Activated naive CD4-positive, alpha-beta T cell (primary cell): ENCODE measurements at places on chromosomes 7 and 10.

- DNase-seq, result no peak
Measured at GRCh38 chr10:121527690-121528089, 70.6 kb downstream of the FGFR2 start.

- DNase-seq, result no peak
Measured at GRCh38 chr10:127834791-127835190, 58.0 kb downstream of the CLRN3 start.

DNA sequence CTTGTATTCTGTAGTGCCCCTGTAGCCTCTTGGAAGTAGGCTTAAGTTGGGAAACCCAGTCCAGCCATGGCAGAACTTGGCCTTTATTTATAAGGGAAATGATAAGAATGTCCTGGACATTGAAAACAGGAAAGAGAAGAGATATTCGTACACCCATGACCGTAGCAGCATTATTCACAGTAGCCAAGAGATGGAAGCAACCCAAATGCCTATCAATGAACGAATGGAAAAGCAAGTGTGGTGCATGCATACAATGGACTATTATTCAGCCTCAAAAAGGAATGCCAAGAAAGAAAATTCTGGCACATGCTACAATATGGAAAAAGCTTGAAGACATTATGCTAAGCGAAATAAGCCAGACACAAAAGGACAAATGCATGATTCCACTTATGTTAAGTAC, 315.3 kb downstream of the CXCL12 start:
- no peak for DNase-seq

GRCh38 chr10:10462151-10462941, 555.3 kb upstream of the CELF2 start:
- DNase-seq, result no peak

GRCh38 chr7:118657391-118658005, 433.0 kb downstream of the ANKRD7 start:
- DNase-seq, result no peak

DNA sequence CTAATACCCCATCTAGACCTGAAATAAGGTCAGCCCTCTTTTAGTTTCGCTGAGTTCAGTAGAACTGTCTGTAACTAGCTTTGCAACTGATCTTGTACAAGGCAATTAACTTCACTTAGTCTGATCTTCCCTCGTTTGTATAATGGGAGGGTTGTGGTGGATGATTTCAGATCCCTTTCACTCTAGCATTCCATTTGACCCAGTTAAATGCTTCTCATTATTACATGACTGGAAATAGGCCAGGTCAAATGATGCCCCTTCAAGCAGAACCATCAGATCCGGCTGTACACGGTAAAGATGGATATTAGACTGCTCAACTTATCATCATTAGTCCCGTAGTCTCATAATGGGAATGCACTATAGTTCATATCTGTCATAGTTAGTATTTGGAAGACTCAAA, 1009.0 kb downstream of the LRMDA start:
- DNase-seq, result no peak

GRCh38 chr7:92613720-92614119, 23.5 kb upstream of the FAM133B start:
- DNase-seq, result no peak

DNA sequence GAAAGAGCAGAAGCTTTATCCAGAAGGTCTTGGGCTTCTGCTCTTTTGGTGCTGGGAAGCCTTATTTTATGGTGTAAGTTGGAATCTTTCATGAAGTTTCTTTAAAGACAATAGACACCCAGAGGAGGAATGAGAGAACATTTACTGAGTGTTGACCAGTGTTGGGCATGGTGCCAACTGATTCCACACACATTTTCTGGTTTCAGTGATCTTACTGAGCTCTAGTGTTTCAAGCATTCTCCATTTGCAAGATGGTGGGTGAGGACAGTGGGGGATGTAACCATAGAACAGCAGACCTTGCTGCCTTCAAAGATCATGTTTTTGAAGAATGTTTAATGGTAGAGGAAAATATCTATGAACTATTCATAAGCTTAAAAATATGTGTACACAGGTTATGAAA, 114.6 kb downstream of the LRMDA start:
- no peak for DNase-seq

GRCh38 chr10:99232360-99232999, 3.2 kb downstream of the HPSE2 start:
- DNase-seq, result no peak

DNA sequence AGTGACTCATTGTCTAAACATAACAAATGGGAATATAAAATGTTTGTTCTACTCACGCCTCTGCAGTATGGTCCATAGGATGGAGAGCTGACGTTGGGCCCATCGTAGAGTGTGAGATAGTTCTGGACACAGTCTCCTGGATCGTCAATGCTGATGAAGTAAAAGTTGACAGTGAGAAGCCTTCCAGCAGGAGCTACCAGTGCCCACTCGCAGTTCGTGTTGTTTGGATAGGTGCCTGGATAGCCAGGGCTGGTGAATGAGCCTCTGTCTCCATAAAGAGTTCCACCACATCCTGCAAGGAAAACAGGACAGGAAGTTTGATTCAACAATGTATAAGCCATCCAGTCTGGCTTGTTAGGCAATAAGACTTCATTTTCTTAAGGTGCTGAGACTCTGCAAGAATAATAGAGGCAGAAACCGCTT, 79.6 kb downstream of the OR13A1 start:
- DNase-seq, result no peak

DNA sequence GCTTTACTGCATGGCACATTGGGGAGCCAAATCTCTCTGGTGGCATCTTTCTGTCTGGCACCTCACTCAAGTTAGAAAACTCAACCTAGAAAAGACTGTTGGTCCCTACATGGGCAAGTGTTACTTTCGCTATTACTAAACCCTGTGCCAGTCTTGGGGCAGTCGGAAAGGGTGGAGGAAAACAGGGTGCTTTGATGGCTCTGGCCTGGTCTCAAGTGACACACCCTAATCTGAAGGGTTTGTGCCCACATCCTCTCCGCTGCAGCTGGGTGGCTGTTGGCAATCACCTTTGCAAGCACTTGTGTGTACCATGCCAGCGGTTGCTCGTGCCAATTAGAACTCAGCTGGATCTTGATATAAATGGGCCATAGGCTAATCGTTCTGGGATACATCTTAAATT, 159.8 kb upstream of the ITGB1 start:
- no peak for DNase-seq

DNA sequence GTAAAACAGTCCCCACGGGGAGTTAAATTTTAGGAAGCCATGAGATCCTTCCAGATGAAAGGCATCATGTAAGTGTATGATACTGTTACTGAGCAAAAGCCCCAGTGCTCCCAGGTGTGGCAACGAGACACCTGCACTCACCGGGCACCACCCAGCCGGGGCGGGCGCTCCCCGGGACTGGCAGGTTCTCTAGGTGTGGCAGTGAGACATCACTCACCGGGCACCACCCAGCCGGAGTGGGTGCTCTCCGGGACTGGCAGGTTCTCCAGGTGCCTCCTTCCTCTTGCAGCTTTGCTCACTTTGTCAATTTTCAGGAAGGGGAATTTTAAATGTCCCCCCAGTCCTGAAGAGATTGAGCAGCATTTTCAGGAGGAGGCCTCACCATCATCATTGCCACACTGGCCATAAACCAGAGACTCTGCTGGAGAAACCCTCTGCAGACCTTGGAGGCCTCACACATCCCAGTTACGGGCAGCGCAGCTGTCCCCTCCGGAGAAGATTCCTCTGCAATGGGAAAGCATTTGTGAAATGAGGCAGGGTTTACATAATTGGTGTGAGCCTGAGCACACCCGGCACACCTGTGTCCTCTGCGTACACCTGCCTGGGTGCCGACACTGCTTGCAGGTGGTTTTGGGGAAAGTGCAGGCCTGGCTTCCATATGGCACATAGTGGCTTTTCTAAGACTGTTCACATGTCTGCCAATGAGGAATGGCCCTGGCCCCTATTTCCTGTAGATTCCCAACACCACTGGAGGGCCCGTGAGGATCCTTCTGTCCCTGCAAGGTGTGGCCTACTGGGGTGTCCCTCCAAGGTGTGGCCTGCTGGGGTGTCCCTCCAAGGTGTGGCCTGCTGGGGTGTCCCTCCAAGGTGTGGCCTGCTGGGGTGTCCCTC, 191.4 kb downstream of the EBF3 start:
- DNase-seq, result no peak

DNA sequence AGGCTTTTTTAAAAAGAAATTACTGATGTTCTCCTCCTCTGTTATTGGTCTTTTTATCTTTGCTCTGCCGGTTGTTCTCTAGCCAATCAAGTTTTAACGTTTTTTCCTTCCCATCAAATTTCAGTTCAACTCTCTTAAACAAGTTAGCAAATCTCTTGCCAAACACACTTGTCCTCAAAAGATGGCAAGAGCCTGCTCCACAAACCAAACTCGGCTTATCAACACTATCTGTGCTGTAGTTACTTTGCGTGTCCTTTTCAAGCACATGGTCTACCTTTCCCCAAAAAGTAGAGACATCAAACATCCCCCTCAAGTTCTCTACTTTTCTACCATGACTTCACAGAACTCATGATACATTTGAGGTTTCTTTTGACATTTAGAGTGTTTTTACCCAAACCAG, 71.3 kb downstream of the OSBPL3 start:
- DNase-seq, result no peak

DNA sequence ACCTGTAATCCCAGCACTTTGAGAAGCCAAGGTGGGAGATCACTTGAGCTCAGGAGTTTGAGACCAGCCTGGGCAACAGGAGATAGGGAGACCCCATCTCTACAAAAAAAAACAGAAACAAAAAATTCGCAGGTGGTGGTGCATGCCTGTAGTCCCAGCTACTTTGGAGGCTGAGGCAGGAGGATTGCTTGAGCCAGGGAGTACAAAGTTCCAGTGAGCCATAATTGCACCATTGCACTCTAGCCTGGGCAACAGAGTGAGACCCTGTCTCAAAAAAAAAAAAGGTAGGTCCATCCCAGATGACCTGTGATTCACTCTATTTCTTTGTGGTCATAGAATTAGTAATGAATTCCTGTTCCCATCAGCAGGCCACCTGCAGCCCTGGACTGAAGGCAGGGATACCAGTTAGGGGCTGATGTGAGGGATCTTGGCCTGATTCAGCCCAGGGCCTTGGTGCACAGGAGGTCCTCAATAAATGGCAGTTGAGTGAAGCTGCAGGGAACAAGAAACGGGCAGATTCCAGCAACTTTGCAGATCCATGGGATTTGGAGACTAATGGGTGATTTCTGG, at the start of gene MYH16:
TSS of gene MYH16 (plus strand) at position 364 of the 570 bp plus-strand sequence.
- no peak for DNase-seq

DNA sequence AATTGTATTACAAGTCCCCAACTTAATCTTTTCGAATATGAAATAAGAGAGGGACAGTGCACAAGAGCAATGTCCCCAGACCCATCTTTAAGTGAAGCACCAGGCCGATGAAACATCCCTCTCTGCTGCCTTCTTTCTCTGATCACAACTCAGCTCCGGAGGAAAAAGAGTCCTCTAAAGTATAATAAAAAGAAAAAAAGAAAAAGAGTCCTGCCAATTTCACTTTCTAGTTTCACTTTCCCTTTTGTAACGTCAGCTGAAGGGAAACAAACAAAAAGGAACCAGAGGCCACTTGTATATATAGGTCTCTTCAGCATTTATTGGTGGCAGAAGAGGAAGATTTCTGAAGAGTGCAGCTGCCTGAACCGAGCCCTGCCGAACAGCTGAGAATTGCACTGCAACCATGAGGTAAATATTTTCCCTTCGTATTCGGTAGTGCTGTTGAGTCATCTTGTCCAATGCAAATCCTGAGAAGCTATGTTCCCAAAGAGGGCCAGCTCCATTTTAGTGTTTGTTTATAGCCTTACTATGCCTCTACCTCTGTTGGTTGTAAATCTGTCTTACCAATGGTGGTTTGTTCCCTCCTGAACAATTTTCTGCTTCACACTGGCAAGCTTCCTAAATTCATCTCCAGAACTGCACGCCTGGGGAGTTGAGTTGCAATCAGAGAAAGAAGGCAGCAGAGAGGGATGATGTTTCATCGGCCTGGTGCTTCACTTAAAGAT, at the start of gene IFIT2:
TSS of gene IFIT2 (plus strand) at position 326 of the 725 bp plus-strand sequence. CDS start at position 404, 78 bp downstream.
- DNase-seq, result no peak

DNA sequence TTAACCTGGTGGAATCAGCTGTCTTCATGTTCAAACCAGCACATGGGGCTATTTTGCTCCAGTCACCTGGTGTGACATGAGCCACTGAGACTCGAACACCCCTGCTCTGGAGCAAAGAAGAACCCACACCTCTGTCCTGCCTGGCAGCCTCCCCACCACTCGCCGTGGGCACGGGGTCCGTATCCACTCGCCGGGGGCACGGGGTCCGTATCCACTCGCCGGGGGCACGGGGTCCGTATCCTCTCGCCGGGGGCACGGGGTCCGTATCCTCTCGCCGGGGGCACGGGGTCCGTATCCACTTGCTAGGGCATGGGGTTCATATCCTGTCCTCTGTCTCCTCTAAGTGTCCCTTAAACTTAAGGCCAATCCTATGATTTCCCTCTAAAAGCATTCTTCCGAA, 558.7 kb downstream of the PTPRN2 start:
- no peak for DNase-seq

DNA sequence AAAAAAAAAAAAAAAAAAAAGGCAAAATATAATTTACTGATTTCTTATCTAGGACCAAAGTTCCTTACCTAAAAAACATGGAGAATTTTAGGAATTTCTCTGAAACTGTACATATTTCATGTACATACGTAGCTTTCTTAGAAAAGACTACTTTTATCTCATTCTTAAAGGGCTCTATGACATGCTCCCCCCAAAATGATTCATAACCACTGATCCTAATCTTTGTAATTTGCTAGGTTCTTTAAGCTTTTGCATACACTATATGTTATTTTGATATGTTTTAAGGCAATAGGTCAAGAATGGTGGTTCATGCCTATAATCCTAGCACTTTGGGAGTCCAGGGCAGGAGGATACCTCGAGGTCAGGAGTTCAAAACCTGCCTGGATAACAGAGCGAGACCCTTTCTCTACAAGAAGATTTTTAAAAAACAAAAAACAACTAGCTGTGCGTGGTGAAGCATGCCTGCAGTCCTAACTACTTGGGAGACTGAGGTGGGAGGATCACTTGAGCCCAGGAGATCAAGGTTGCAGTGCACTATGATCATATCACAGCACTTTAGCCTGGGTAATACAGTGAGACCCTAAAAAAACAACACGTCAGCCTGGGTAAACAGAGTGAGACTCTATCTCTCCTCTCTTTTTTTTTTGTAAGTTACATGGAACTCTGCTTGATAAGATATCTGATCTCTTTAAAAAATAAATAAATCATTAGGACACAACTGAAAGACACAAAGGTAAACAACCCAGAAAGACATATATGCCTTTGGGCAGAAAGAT, 54.8 kb downstream of the ATAD1 start:
- DNase-seq, result no peak

DNA sequence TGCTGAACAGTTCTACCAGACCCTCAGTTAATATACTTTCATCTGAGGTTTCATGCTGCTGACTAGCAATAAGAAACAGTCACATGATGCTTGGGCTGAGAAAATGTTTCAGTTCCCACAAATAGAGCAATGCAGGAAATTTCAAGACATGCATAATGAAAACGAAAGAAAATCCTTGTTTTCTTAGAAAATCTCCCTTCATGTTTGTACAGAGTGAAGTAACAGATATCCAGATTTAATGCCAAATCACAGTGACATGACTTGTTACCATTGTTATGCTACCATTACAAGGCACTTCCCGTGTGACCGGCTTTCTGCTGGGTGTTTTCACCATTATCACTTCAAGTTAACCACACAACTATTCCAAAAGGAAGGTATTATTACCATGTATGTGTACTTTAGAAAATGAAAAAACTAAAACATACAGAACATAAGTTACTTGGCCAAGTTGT, 121.7 kb downstream of the DOCK4 start:
- no peak for DNase-seq

- DNase-seq, result no peak
Measured at GRCh38 chr10:43177595-43177994, 39.4 kb downstream of the CSGALNACT2 start.
